ENCODE measurements at places on chromosomes 2 and 18.

DNA sequence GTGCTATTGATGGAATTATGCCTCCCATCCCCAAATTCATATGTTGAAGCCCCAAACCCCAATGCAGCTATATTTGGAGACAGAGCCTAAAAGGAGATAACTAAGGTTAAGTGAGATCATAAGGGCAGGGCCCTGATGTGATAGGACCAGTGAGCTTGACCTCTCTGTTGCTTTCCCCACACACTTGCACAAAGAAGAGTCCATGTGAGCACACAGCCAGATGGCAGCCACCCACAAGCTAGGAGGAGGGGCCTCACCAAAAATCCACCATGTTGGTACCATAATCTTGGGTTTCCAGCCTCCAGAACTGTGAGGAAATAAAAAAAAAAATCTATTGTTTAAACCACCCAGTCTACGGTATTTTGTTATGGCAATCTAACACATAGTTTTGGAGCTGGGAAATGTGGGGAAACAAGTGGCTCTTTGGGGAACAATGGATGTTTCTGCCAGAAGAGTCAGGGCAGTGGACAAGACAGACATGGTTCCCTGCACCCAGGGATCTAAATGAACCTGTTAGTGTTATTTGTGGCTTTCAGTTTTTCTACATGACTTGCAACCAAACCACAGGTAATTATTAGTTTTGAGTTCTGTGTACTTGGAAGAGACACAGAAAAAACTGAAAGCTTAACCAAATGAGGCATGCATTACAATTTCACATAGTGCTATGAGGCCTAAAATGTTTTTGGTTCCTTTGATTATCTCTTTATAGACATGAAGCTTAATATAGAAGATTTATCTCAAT, 259.1 kb downstream of the LTBP1 start:
- DNase-seq, result no peak

- DNase-seq, result no peak
These were observed 987 bp upstream of the DLX1 start for GRCh38 chr2:172084395-172084644.

DNA sequence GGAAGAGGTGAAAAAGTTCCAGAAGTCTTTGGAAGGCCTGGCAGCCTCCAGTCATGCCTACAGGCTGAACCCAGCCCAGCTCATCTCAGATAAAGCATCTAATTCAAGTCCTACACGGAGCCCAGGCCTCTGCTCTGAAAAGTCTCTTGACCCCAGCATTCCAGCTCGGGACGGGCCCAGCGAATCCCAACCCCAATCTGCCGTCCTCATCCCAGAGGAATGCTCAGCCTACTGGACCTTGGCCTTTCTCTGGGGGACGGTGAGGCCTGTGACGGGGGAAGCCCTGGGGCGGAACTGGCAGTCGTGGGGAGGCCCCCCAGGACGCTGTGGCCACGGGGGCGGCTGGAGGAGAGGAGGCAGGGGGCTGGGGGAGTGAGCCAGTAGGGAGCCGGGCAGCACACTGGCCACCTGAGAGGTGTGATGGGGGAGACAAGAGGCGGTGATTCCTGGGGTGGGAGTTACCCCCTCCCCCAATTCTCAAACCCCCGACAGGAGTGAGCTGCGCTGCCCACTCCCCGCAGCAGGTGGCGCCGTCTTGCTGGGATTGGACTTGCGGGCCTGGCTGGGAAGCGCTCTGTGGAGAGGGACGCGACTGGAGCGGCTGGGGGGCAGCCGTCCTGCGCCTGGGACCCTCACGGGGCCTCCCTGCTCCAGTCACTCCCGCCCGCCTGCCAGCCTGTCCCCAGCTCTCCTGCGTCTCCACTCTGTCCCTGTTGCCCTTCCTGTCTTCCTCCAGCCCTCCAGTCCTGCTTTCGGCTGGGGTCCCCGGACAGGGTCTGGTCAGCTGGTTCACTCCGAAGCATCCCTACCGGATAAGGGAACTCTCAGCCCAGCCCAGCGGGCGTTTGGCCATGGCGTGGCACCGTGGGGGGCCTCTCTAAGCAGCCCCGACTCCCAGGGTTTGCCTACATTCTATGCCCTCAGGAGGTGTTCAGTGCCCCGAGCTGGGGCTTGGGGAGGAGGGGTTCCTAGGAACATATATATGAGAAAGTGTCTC, 182.6 kb upstream of the HAAO start:
- DNase-seq, result peak; percentile 48

DNA sequence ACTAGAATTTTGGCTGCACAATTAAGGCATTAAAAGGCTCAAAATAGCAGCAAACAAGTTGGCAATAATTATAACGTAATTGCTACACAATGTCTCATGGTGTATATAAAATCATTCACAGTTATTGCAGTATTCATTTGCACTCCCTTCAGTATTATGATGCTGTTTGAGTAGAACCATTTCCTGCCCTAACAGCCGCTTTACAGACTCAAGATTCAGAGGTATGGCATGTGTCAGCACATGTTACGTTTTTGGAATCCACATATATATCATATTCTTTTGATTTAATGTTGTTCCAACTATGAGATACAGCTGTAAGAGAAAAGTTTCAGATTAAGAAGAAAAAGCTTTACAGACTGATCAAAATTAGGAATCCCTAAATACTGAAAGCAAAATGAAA, 56.3 kb upstream of the NCKAP5 start:
- no peak for DNase-seq

DNA sequence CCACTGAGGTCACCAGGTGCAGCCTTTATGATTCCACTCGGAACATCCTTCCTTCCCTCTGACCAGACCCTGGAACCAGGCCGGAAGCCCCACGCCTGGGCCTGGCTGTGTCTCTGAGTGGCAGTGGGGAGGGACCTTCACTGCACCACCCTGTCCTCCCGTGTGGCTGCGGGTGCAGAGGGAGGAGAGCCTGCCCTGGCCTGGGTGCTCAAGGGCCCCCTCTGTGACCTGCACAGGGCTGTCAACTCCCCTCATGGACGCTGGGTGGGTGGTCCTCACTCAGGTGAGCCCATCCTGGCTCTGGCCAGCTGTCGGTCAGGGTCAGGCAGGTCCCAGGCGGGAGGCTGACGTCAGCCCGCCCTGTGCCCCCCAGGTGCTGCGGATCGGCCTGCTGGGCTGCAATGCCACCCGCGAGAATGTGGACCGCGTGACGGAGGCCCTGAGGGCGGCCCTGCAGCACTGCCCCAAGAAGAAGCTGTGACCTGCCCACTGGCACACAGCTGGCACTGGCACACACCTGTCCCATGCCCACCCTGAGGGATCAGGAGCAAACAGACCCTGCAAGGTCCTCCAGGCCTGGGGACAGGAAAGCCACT, 9.8 kb downstream of the AGXT start:
- DNase-seq, result no peak

DNA sequence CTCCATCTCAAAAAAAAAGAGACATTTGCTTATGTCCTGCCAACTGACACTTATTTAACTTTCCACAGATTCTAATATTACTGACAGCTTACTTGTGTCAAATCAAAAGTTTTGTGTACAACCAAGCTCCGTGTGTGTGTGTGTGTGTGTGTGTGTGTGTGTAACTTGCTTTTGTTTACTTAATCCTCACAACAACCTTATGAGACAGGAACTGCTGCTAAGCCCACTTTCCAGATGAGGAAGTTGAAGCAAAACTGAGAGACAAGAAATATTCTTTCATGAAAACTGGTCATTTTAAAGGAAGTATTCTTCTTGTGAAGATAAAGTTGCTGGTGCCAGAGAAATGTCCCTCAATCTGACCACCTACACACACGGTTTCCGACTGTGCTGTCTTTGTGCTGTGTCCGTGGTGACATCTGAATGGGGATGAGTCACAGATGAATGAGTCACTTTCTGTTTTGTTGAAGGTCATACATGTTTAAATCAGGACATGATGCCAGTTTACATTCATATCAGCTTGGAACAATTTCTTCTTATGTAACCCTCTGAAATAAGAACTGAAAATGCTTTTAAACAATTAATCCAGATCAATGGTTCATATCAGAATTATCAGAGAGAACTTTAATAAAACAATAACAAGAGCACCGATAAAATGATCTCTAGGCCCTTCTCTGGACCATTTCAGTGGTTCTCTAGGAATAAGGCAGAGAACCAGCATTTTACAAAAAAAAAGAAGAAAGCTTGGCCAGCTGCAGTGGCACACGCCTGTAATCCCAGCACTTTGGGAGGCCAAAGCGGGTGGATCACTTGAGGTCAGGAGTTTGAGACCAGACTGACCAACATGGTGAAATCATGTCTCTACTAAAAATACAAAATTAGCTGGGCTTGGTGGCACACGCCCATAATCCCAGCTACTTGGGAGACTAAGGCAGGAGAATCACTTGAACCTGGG, 95.5 kb downstream of the THNSL2 start:
- peak; percentile 4 for DNase-seq

DNA sequence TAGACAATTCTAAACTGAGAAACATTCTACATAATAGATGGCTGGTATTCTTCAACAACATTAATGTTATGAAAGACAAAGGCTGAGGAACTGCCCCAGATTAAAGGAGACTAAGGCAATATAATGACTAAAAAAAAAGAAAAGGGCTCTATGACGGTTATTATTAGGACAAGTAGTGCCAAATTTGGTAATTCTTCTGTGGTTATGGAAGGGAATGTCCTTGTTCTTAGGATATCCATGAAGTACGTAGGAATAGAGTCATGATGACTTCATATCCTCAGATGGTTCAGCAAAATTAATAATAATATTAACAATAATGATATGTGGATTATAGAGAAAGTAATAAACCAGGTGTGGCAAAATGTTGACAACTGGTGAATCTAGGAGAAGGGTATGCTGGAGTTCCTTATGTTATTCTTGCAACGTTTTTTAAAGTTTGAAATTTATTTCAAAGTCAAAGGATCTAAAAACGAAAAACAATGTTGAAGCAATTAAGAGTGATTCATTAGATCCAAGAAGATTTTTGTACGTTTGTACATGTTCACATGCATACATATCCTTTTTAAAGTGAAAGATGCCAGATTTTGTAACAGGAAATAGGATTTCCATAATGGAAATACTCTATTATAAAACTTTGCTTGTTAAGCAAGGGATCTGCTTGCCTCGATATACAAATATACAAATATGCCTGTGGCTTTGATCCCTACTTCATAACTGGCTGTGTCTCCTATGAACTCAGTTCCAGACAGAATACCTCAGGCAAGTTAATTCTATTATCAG, 27.7 kb upstream of the STRN start:
- DNase-seq, result no peak

GRCh38 chr2:166609183-166609959, 115.3 kb upstream of the SCN7A start:
- DNase-seq, result no peak

GRCh38 chr2:84643991-84644390, 127.7 kb downstream of the DNAH6 start:
- DNase-seq, result no peak

- no peak for DNase-seq
These were observed 126.7 kb downstream of the ARHGAP15 start for GRCh38 chr2:143255899-143256298.

DNA sequence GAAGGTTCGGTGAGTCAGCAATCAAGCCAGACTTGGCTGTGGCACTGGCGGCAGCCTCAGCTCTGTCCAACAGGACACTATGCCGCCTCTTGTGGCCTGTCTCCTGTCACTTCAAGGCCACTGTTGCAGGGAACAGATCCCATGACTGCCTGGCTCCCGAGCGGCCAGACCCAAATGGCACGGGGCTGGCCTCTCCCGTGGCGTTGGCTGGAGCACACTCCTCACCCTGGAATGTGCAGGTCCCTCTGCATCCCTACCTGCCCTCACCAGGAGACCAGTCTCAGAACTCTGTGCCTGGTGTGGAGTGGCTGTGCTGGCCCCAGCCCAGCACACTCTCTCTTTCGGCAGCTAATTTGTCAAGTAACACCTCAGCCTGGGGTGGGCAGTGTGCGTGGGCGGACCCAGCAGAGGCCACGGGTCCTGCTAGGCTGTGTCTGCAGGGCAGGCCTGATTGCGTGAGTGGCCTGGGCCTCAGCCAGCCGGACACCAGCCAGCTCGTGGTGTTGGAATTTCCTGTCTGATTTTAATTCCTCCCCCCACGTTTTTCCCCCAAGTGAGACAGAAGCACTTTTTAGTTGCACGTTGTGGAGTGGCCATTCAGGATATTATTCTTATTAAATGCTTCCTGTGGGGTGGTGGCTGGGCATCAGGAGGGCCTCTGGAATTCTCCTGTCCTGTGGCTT, 179.3 kb downstream of the GLI2 start:
- no peak for DNase-seq

DNA sequence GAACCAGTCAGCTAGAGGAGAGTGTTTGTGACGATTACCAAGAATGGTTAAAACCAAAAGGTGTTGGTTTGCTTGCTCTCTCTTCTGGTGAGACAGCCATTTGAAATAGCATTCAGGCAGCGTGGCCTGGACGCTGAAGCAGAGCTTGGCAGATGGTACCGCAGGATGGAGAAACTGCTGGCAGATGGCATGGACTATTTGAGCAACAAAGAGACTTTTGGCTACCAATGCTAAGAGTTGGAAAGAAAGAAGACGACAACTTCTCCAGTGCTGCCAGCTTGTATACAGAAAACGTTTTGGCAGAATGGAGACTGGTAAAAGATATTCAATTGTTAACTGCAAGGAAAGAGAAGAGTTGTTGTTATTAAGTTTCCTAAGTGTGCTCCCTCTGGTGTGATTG, 315.0 kb downstream of the PARD3B start:
- DNase-seq, result no peak
